Fibroblast of skin of scalp (primary cell): ENCODE measurements at places on chromosomes 2 and 18.

GRCh38 chr2:188997263-188997662 is 23.1 kb downstream of the COL3A1 start:
- DNase-seq: no peak

GRCh38 chr2:6103949-6104348 is 411.8 kb downstream of the SOX11 start:
- DNase-seq: no peak

GRCh38 chr2:136030406-136030805 is 45.0 kb upstream of the DARS1 start:
- no peak for DNase-seq

DNA sequence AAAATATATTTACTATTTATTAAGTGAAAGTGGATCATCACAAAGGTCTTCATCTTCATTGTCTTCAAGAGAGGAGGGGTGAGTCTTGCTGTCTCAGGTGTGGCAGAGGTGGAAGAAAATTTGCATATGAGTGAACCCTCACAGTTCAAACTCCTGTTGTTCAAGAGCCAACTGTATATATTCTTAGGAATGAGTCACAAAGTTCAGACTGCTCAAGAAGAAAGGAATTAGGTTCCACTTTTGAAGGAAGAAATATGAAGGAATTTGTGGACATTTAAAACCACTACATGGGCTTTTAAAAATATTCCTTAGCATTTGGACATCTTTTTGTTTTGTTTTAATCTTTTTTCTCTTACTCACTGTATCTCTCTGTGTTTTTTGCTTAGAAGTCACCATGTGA is 212.6 kb downstream of the INSIG2 start:
- peak; percentile 54 for DNase-seq

GRCh38 chr2:121501031-121501430 is 29.6 kb upstream of the RNU4ATAC start:
- DNase-seq: peak; percentile 68
